ENCODE measurements at places on chromosomes 1 and 21.

DNA sequence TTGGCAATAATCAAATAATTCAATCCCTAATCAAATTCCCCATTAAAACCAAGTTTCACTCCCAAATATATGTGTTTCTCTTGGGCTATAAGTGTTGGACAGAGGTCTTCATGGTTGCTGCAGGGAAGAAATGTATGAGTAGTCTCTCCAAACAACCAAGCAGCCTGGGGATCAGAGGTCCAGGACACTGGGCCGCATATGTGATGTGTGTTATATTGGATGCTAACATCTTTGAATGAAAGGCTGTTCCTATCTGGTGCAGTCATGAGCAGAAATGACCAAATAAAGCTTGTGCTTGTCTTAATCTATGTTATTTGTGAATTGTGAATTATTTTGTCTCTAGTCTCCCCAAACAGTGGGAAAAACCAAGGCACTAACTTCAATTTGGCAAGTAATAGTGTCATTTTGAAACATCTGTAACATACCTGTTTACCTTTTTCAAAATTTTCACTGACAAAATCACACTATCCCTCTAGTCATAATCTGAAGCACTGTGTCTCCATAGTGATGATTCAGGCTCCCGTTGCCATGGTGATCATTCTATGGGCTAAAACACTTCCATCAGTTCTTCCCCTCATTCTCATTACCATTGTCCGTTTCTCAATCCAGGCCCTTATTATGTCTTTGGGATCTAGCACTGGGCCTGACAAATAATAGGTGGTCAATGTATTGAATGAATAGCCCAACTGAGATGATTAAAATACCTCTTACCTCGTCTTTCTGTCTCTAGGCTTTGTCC, 12.5 kb upstream of the TADA1 start:
- DNase-seq: no peak
- H3K27me3 ChIP-seq: peaks cover 41% of the 10 kb centered on the region
- no peak overlapping the region for H3K27ac ChIP-seq
- H3K36me3 ChIP-seq: no peaks in the 10 kb centered on the region
- no peak overlapping the region for H3K4me3 ChIP-seq

DNA sequence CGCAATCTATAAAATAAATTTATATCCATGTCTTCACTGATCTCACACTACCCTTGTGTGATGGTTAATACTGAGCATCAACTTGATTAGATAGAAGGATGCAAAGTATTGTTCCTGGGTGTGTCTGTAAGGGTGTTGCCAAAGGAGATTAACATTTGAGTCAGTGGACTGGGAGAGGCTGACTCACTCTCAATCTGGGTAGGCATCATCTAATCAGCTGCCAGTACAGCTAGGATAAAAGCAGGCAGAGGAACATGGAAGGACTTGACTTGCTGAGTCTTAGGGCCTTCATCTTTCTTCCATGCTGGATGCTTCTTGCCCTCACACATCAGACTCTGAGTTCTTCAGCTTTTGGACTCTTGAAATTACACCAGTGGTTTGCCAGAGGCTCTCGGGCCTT, 615.4 kb downstream of the AGBL4 start:
- no peaks in the 10 kb centered on the region for H3K27me3 ChIP-seq
- no peak for DNase-seq
- no peak overlapping the region for H3K27ac ChIP-seq
- H3K4me3 ChIP-seq: no peak overlapping the region
- H3K36me3 ChIP-seq: no peaks in the 10 kb centered on the region

DNA sequence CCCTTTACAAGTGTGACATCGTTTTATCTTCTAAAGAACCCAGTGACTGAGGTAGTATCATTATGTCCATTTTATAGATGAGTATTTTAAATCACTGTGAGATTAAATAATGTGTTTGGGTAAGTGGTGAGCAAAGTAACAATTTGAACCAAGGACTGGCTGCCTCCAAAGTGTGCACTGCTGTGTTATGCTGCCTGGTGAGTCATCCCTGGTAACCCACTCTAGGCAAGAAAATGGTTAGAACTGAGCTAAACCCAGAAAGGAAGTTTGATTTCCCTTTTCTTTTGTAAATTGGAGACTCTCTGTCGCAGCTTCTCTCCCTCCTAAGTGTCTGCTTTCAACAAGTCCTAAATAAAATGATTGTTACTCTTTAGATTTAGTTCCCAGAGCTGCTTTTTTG, 342.8 kb upstream of the KAZN start:
- no peaks in the 10 kb centered on the region for H3K36me3 ChIP-seq
- no peaks in the 10 kb centered on the region for H3K27me3 ChIP-seq
- no peak overlapping the region for H3K27ac ChIP-seq
- DNase-seq: no peak
- H3K4me1 ChIP-seq: no peaks in the 10 kb centered on the region

GRCh38 chr1:16420424-16421118, 16.7 kb downstream of the SPATA21 start:
- peaks cover 39% of the 10 kb centered on the region for H3K4me1 ChIP-seq
- peak overlapping the region; percentile 63 for H3K4me3 ChIP-seq
- DNase-seq: peak; percentile 80
- H3K27me3 ChIP-seq: no peaks in the 10 kb centered on the region
- peaks cover 4% of the 10 kb centered on the region for H3K36me3 ChIP-seq

GRCh38 chr1:83548311-83548710, 450.6 kb downstream of the TTLL7 start:
- no peaks in the 10 kb centered on the region for H3K27me3 ChIP-seq
- DNase-seq: no peak
- H3K4me3 ChIP-seq: no peak overlapping the region
- peaks cover 1% of the 10 kb centered on the region for H3K4me1 ChIP-seq
- no peaks in the 10 kb centered on the region for H3K36me3 ChIP-seq

GRCh38 chr1:226511296-226511695, 37.3 kb upstream of the STUM start:
- DNase-seq: no peak
- peaks cover 21% of the 10 kb centered on the region for H3K27me3 ChIP-seq
- no peaks in the 10 kb centered on the region for H3K4me1 ChIP-seq
- no peaks in the 10 kb centered on the region for H3K36me3 ChIP-seq
- H3K4me3 ChIP-seq: no peak overlapping the region

GRCh38 chr1:92210701-92211100, 7.0 kb upstream of the C1orf146 start:
- no peak for DNase-seq
- H3K27me3 ChIP-seq: peaks cover 2% of the 10 kb centered on the region

DNA sequence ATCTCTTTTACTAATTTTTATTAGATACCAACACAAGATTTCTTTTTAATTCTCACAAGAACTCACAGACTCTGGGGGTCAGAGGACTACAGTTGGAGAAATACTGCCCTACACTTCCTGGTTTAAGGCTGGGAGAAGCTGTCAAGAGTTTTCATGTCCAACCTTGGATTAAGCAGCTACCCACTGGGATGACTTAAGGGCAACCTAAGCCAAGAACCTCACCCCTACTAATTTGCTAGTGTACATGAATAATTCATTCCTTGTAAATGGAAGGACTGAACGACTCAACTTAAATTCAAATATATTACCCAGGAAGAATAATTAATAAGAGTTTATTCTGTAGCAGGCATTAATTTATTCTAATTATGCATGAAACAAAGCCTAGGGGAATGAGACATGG, 182.3 kb upstream of the C1orf105 start:
- no peaks in the 10 kb centered on the region for H3K36me3 ChIP-seq
- no peak overlapping the region for H3K27ac ChIP-seq
- H3K27me3 ChIP-seq: no peaks in the 10 kb centered on the region
